ENCODE measurements at places on chromosomes 11 and 22. TPM values are rescaled to one million over a fixed set of nuclear protein-coding genes. Genes with fewer than 3 reads are reported as not detected.

The PDGFB gene
- 12.0 TPM for total RNA-seq

The MISFA gene
- 0.30 TPM for total RNA-seq

The OR52I2 gene
- not detected for total RNA-seq

The IGSF22 gene
- 0.90 TPM for total RNA-seq

- peak; percentile 37 for DNase-seq
Observed at GRCh38 chr22:29152045-29152953, 53.4 kb upstream of the EMID1 start.

DNA sequence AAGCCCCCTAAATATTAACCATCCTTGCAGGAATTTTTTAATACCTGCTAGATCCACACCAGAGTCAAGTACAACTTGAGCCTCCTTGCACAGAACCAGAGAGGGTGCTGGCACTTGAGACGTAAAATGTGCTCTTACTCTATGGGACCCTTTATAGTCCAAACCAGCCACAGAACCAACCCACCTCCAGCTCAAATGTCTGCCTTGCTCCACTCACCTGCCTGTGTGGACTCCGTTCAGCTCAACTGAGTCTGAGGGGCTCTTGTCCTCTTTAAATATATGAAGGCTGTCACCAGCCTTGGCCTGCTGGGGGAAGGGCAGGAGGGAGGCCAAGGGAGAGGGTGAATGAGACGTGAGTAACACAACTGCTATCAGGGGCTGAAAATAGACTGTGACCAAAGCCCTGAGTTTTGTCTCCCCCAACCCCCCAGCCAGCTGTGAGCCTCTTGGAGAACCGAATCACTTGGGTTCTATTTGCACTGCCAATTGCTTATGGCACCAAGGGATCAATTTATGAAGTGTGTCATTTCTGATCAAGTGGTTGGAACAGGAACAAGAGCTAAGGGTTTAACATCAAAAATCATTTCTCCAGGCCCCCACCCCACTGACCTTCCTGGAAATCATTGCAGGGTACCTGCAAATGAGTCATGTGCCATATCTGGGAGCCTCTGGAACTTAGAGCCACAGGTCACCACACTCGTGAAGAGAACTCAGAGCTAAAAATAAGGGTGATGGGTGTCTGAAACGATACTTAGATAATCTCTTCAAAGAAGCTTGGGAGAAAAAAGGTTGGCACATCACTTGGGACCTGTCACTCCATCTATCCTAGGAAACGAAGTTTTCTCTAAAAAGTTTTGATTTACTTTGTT, at the start of gene CSRP3:
CSRP3 (minus strand) TSS at position 247 of the 869 bp plus-strand sequence. CDS start 9,535 bp downstream, outside the sequence.
- DNase-seq = no peak

DNA sequence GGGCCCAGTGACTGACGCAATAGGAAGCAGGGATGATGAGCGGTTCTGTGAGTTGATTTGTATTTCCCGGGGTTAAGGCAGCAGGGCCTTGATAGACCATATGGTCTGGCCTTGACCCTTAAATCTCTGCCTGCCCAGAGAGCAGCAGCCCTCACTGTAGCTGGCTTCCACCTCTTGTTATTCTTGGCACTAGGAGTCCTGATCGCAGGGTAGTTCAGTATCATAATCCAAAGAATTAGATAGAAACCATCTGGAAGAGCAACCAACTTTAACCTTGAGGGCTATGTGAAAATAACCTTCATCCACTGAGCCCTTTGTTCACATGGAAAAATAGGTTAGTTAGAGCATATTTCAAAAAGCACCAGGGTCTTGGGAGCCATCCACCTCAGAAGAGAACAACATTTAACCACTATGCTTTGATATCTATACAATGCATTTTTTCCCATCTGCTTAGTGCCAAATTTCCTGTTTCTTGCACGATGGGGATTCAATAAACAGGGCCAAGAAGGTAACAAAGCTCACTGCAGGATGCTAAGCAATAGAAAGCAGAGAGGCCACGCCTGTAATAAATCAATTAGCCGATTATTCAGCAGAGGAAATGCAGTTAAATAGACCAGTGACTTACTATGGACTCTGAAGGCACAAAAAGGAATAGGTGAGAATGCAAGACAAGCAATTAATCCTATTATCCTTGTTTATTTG, 761.3 kb downstream of the OPCML start:
- no peak for DNase-seq

GRCh38 chr11:27972522-27973170, 135.3 kb downstream of the KIF18A start:
- no peak for DNase-seq

- no peak for DNase-seq
Observed at GRCh38 chr22:38952281-38952993, 5.0 kb upstream of the APOBEC3A start.

GRCh38 chr11:15819679-15820286, 536.6 kb downstream of the SOX6 start:
- DNase-seq = peak; percentile 36

DNA sequence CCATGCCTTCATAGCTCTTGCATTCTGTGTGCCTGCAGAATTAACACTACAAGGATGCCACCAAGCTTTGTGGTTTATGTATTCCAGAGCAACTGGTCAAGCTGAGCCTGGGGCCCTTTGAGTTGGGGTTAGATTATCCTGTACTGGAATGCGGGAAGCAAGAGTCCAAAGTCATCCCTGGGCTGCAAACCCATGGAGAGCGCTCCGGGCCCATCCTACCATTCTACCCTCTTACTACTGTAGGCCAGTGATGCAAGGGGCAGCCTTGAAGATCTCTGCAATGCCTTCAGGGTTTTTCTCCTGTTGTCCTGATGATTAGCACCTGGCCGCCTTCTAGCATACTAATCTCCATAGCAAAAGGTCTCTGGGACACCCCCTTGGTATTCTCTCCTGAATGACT, 51.3 kb downstream of the TUG1 start:
- no peak for DNase-seq

DNA sequence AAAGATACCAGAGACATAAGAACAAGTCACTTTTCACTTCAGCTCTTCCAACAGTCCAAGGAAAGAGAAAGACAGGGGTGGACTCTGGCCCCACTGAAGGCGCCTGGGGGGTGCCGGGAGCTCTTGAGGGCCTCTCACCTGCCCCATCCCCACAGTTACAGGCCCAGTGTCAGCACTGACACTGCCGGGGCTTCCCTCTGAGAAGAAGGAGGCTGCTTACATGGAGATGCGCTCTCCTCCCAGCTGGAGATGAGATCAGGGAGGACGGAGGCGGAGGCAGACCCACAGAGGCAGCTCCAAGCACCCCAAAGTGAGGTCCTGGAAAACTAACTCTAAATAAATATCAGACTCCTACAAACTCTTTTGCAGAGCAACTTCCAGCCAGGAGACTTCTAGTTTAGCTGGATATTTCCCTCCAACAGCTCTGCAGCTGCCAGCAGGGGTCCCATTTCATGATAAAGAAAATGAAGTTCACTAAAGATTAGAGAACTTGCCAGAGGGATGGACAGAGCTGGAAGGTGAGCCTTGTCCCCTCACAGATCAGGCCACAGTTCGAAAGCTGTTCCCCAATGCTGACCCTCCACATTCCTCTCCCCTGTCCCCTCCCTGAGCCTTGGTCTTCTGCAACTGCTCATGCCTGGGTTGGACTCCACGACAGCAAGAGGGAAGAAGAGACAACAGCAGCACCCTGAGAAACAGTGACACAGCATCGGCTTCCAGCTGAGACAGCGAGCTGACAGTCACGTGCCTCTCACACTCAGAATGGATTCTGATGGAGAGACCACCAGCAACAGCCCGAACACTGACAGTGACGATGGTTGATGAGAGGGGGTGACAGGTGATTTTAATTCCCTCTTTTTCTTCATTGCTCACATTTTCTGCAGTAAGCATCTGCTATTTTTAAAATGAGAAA, 5.8 kb downstream of the CARS1 start:
- DNase-seq = no peak

DNA sequence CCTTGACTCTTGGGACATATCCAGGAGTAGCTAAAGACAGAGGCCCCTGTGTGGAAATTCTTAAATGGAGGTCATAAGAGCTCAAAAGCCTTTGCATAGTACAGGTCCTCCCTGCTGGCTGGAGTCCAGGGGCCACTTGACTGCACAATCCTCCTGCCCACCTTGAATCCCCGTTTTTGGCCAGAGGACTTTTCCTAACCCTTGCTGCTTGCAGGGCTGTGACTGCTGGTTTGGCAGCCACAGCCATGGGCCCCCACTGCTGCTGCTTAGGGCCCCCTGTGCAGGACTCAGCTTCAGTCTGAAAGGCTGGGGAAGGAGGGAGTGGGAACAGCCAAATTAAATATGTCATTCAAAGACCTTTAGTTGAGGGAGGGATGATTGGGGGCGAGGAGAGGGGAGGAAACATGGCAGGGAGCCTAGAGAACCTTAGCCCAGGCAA, 33.4 kb downstream of the ARHGAP1 start:
- DNase-seq = peak; percentile 54

GRCh38 chr11:45229401-45230020, 56.6 kb downstream of the SYT13 start:
- DNase-seq = no peak

DNA sequence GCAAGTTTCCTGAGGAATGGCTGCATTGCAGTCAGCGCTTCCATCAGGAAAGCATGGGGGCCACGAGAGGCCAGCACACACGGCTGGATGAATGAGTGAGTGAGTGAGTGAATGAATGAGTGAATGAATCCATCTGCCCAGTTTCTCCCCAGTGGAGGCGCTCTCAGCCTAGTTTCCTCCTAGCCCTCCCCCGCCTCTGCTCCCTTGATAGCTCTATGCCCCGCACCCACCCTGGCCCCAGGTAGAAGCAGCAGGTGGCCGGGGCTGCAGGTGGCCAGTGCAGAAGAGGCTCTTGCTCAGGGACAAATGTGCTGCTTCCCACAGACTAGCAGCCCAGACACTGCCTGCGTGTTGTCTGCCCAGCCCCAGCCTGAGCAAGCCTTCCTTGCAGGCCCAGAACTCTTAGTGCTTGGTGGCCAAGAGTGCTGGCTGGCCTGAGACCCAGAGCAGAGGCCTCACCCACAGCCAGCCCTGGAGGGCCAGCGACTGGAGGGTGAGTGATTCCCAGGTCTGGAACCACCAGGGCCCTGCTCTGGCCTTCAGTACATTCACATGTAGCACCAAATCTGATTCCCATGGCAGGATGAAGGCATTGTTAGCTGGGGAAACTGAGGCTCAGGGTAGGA, 31.1 kb upstream of the PDGFB start:
- no peak for DNase-seq

DNA sequence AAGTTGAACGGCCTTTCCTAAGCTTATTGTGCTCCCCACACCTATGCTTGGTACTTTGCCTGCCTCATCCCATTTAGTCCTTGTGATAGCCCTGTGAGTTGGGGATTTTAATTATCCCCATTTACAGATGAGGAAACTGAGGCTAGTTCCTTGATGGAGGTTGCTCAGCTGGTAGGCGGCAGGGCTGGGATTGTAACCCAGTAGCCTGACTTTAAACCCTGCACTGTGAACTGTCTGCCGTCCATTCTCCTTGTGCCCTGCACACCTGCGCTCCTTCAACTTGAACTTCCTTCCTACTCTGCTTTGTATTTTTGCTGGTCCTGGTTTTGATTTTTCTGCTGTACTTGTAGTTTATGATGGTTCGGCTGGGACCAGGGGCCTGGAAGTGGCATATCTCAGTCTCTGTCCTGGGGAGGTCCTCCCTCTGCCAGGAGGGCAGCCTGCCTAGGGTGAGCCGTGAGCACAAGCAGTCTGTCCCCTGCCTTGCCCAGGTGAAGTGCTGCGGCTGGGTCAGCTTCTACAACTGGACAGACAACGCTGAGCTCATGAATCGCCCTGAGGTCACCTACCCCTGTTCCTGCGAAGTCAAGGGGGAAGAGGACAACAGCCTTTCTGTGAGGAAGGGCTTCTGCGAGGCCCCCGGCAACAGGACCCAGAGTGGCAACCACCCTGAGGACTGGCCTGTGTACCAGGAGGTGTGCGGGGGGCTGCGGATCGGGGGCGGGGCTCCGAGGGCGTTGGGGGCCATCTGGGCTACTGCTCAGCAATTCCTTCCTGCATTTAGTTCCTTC, 52.4 kb downstream of the CD82 start:
- peak; percentile 2 for DNase-seq

DNA sequence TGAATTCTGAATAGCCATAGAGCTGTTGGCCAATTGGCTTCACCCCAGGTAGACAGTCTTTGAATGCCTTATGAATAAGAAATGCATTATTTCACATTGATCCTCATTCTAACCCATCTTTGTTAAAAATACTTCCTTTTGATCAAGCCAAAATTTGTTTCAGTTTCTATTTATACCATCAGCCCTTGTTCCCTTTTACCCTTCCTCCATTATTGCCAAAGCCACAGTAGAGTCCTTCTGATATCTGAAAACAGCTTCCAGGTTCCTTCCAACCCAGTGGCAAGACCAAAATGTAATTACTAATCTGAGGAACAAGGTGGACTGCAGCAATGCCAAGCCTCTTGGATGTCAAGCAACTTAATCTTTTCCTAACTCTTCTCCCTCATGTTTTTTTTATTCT, 458.8 kb downstream of the BUD13 start:
- DNase-seq = no peak

- DNase-seq = no peak
Observed at GRCh38 chr11:82862379-82862778, 37.9 kb downstream of the PRCP start.

DNA sequence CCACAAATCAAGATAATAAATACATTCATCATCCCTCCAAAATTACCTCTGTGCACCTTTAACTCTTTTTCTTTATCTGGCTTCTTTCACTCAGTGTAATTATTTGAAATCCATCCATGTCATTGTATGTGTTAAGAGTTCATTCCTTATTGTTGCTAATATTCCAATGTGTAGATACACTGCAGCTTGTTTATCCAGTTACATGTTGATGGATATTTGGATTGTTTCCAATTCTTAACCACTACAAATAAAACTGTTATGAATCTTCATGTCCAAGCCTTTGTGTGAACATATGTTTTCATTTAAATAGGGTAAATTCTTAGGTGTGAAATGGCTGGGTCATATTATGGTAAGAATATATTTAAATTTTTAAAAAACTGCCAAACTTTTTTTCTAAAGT, 323.3 kb upstream of the NCAM1 start:
- no peak for DNase-seq

DNA sequence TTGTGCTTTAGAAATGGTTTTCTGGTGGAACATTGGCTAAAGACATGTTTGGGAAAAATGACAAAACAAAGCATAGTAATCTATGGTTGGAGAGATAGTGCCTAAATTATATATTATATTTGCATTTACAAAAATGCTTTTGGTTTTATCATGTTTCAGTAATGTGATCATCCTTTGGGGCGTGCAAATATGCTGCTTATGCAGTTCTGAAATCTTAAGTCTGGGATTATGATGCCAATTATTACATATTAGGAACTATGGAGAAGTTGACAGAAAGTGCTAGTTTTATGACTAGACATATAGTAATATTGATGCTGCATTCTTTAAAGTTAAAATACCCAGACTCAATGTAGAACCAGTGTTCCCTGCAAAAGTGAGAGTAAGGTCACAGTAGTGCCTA, 655.0 kb downstream of the METTL15 start:
- DNase-seq = no peak

GRCh38 chr11:134155456-134155855, 68.3 kb downstream of the NCAPD3 start:
- DNase-seq = no peak

Data from tibial nerve (tissue), 4 donors.